ENCODE measurements at places on chromosomes 2 and 18.

- DNase-seq = no peak
Measured at GRCh38 chr18:62080172-62080900, 106.5 kb downstream of the PIGN start.

DNA sequence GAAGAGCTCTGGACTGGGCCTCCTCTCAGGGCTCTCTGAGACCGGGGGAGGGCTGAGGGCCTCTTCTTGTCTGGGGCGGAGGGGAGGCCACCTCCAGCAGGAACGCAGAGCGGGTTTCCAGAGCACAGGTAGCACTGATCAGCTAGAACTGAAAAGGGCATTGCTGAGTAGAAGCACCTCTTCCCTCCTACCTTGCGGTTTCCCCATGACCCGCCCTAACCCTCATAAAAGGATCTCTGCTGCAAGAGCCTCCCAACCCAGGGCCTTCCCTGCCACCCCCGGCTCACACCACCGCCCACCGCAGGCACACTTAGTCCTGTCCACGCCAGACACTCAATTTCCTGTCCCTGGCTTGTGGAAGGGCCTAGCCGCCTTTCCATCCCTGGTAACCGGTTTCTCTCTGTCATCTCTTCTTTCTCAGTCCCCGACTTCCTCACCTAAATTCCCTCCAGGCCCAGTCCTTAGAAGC is 966 bp downstream of the ADCY3 start:
- DNase-seq = peak; percentile 26

DNA sequence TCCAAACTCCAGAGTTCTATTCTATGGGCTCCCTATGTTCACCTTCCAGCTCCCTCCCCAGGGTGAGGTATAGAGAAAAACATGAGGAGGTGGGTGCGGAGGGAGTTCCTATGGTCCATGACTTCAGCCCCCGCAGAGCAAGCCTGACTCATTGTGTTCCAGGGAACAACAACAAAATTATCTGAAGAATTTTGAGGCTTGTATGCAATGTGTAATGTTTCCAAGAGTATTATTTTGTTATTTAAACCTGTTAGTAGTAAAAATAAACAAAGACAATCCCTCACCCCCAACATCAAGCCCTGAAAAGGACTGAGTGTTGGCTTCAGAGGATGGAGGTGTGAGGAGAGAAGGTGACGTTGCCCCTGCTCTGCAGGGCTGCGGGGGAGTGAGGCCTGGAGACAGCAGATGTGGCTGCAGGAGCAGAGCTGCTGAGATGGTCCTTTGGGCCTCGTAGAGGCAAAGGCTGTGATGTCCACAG is 29.0 kb downstream of the LAMA3 start:
- DNase-seq = no peak

- peak; percentile 19 for DNase-seq
Measured at GRCh38 chr2:147352264-147353071, 492.4 kb upstream of the ACVR2A start.

DNA sequence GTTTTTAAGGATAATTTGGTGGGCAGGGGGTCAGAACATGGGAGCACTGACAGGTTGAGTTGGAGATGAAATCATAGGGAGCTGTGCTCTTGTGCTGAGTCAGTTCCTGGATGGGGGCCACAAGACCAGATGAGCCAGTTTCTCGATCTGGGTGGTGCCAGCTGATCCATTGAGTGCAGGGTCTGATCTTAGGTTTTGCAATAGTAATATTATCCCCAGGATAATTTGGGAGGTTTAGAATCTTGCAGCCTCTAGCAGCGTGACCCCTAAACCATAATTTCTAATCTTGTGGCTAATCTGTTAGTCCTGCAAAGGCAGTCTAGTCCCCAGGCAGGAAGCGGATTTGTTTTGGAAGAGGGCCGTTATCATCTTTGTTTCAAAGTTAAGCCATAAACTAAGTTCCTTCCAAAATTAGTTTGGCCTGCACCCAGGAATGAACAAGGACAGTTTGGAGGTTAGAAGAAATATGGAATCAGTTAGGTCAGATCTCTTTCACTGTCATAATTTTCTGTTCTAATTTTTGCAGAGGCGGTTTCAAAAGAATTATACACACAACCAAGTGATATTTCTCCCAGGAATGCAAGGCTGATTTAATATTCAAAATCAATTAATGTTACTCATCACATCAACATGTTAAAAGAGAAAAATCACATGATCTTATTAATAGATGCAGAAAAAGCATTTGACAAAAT is 23.0 kb downstream of the DBI start:
- no peak for DNase-seq

DNA sequence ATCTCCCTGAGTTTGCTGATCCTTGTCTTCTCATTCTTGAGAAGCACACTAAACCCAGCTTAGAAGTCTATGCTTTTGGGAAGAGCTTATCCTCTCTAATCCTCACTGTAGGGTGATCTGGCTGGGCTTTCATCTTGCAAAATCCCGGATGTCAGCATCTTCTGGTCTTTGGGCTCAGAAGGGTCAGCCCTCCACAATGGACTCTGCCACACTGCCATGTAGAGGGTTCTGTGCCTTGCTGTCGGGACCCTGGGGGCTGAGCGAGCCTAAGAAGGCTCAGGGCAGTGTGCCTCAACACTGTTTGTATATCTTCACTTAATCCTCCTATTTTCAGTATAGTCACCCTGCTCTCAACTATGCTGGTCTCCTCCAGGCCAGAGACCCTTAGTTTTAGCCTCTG is 102.3 kb downstream of the TGIF1 start:
- DNase-seq = no peak

DNA sequence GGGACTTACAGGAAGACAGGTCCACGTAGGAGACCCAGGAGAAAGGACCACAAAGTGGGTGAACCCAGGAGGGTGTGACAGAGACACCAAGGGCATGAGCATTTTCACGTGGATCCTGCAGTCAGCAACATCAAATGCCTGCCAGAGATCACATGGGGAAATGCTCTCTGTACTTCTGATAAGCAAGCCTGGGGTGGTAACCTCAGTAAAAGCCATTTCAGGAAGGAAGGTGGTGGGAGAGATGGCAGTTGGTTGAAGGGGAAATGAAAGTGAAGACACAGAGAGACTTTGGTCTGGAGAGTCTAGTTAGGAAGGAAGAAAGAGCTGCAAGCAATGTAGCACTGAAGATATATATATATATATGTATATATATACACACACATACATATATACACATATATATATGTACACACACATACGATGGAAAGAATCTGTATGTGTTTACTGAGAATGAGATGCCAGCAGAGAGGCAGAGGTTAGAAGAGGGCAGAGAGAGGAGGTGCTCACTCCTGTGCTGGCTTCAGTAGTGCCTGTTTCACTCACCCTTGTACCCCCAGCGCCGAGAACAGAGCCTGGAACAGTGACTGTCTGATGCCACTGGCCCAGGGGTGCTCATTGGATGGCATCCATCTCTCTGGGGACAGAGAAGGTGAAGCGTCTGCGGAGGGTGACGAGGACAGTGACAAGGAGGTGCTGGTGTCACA is 314.9 kb downstream of the AFF3 start:
- no peak for DNase-seq

DNA sequence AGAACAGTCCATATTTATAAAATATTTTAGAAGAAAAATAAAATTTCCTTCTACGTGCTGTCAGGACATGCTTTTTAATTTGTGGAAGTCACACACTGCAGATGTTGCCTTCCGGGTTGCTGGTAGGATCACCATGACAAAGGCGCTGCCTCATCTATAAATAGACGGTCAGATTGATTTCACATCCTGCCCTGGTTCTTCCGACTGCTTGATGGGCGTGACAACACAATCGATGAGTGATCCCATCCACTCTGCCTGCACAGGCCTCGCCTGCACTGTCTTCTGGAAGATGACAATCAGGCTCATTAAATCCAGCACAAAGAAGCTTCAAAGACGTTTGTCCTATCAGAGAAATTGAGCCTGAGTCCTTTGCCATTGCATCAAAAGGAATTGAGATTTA is 318.9 kb upstream of the TRIB2 start:
- no peak for DNase-seq

DNA sequence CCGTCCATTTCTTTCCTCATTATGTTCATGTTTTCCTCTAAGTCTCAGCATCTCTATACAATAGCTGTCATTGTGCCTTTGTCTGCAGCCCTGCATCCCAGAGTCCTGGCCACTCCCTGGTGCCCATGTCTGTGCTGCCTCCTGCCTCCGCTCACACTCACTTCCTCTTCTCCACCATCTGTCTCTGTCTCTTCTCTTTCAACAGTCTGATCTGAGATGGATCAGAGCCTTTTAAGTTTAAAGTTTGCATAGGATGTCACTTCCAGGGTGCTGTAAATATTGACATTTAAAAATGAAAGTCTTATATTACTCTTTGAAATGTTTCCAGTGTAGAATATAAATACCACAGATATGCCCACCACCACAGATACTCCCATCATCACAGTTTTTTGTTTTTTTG is 42.7 kb downstream of the UBE2F start:
- no peak for DNase-seq

DNA sequence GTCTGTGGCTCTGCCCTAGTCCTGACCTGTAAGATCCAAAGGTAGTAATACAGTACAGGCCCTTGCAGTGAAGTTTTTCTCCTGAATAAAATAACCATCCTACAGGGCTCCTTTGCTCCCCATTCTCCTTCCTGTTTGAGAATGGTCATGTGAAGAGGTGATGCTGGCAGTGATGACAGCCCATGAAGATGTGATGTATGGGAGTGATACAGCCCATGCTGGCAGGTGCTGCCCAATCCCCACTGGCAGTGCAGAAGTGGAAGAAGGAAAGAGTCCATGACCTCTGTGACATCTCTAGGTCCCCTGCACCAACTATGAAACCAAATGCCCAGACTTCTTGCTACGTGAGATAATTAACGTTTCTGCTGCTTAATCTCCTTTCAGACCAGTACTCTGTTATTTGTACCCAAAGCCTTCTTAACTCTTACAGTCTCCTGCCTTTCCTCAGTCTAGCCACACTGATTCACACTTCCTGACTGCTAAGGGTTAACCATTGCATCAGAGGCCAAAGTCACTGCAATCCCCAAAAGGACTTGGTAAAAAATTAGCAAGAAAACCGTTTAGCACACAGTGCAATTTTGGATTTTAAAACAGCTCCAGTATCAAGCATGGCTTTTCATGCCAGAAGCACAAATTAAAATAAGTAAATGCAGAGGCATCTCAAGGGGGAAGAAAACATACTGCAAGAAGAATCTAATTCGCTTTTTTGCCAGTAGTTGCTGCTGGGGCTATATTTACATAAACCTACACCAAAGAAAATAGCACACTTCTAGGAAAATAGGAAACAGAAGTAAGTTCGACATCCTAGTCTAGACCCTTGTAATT is 98.0 kb downstream of the STK39 start:
- no peak for DNase-seq

- no peak for DNase-seq
Measured at GRCh38 chr2:113867571-113867970, 22.3 kb upstream of the ACTR3 start.

- no peak for DNase-seq
Measured at GRCh38 chr2:239538357-239539052, 137.7 kb upstream of the HDAC4 start.

DNA sequence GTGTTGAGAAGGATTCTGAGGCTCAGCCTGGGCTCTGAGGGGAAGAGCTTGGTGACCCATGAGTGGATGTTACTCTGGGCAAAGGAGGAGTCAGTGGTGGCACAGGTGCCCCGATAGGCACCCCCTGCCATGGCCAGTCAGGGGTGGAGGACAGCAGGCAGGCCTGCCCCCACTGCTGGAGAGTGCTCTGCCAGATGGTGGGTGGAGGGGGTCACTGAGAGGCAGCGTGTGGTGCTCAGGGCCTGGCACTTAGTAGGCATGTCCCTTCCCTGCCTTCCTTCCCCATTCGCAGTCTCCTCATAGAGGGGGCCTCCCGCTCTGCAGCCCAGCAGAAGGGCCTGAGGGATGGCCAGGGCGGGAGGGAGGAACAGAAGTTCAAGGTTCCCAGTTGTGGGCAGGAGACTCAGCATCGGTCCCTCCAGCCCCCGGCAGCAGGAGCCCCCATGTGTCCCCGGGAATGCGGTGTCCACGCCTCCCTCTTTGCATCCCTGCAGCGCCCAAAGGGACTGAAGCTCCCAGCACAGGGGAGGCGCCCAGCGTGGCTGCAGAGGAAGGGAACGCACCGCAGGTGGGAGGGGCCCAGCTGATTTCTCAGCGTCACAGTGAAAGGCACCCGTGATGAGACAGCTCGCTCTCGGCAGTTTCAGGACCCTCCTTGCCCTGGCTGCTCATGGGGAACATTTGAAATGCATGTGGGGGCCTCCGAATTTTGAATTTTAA is 5.7 kb upstream of the SNED1 start:
- DNase-seq = no peak

- DNase-seq = peak; percentile 70
Measured at GRCh38 chr2:54457323-54458023, 1.3 kb downstream of the SPTBN1 start.

GRCh38 chr2:54261537-54261936 is 5.5 kb upstream of the TSPYL6 start:
- DNase-seq = no peak

GRCh38 chr2:232731470-232731869 is 34.3 kb downstream of the GIGYF2 start:
- DNase-seq = no peak

GRCh38 chr2:171297956-171298355 is 135.8 kb downstream of the METTL8 start:
- DNase-seq = no peak

DNA sequence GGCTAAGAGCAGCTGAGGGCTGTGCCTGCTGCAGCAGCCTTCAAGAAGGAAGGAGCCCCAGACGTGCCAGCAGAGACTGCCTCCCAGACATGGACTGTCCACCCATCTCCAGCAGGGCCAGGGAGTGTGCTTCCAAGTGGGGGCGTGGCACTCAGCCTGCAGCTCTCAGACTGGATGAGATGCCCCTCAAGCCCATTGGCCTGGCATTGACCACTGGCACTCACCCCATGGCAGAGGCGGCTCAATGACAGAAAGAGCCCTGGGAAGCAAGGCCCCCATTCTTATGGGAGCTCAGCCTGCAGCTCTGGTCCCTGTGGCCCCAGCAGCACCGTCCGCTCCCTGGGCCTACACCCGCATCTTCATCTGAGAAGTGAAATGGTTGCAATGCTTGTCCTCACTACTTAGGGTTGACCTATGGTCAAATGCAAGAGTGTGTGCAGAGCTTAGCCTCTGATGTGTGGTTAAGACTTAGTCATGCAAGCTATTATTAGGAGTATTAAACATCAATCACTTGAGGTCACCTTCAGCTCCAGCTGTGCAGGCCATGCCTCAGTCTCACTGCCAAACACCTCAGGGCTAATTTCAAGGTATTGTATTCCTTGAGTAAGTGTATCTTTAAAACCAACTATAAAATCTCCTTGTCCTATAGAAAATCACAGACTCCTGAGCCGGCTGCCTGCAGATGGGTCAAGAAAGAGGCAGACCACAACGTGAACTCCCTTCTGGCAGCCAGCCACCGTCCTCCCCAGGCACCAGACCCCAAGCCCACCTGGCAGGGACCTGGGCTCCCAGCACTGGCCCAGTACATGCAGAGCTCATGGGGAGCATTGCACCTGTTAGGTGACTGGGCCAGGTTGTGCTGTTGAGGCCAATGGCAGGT is 194.8 kb downstream of the NDUFA10 start:
- DNase-seq = no peak

DNA sequence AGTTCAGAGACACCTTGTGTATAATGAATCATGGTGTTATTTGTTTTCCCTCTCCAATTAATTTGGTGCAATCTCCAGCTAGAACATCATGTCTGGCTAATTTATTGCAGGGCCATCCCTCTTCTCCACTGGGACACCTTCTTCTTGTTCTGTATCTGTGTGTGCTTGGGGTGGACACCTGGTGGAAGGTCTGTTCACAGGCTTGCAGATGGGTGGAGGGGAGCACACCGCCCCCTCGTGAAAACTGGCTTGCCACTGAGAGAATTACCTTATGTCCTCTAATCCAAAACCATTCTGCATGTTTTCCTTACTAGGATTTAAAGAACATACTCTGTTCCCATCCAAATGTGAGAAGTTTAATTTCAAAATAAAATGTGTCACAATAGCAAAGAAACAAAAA is 1160.4 kb upstream of the ZEB2 start:
- no peak for DNase-seq

GRCh38 chr18:46332921-46333341 is 228.7 kb downstream of the HAUS1 start:
- no peak for DNase-seq

All from NCI-H1105 treated with DMSO at 0.1 percent for 48 hours (cell line).